ENCODE measurements at places on chromosomes 2 and 18. TPM values are rescaled to one million over a fixed set of nuclear protein-coding genes. Genes with fewer than 3 reads are reported as not detected.

Gene SPP2
- total RNA-seq = 208 TPM

Gene NDC80
- total RNA-seq = 0.08 TPM

Gene CNTNAP5
- not detected for total RNA-seq

Gene FKBP1B
- 23.6 TPM for total RNA-seq

Gene PRKAG3
- total RNA-seq = not detected

GRCh38 chr2:146363731-146364130 is 1481.1 kb upstream of the ACVR2A start:
- H3K27ac ChIP-seq = no peak overlapping the region
- no peaks in the 10 kb centered on the region for H3K36me3 ChIP-seq
- no peaks in the 10 kb centered on the region for H3K4me1 ChIP-seq

DNA sequence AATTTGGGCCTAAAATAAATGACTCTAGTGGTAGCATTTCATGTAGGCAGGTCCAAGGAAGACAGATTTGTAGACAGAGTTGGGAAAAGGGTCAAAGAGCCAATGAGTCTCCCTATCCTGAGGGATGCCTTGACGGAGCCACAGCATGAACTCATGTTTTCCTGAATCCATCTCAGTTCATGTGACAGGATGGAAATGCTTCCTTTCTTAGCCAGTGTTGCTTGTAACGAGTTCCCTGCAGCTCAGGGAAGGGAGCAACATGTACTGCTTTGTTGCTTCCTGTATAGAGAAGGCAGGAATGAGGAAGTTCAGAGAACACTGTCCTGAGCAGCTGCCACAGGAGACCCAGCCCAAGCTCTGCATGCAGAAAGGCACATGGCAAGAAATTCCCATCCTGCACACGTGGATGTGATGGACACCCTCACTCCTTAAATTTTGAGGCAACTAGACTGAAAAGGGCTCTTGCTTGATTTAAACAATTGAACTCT is 27.9 kb downstream of the TMEM17 start:
- no peak overlapping the region for H3K4me3 ChIP-seq
- H3K4me1 ChIP-seq = peaks cover 15% of the 10 kb centered on the region
- no peaks in the 10 kb centered on the region for H3K36me3 ChIP-seq
- DNase-seq = no peak

- DNase-seq = no peak
- H3K36me3 ChIP-seq = no peaks in the 10 kb centered on the region
- H3K27me3 ChIP-seq = no peaks in the 10 kb centered on the region
- H3K4me3 ChIP-seq = no peak overlapping the region
- no peak overlapping the region for H3K27ac ChIP-seq
Observed at GRCh38 chr18:11167778-11168177, 18.4 kb upstream of the PIEZO2 start.

DNA sequence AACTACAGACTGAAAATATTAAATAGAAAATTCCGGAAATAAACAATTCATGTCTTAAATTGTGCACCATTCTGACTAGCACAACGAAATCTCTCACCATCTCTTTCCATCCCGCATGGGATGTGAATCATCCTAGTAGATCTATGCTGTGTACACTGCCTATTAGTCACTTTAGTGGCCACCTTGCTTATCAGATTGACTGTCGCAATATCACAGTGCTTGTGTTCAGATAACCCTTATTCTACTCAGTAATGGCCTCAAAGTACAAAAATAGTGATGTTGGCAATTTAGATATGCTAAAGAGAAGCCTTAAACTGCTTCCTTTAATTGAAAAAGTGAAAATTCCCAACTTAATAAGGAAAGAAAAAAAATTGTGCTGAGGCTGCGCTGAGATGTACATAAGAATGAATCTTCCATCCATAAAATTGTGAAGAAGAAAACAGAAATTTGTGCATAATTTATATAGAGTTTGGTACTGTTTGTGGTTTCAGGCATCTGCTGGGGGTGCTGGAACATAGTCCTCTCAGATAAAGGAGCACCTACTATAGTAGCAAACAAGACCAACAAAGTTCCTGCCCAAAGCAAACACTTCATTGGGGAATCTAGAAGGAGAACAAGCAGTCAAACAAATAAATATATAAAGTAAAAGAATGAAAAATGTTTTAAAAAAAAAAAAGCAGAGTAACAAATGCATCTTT is 12.0 kb downstream of the PSMD1 start:
- H3K4me3 ChIP-seq = no peak overlapping the region
- H3K4me1 ChIP-seq = no peaks in the 10 kb centered on the region
- no peak for DNase-seq

GRCh38 chr2:100817388-100817985 is 2.5 kb upstream of the NPAS2 start:
- H3K27me3 ChIP-seq = no peaks in the 10 kb centered on the region
- H3K4me3 ChIP-seq = no peak overlapping the region
- peaks cover 18% of the 10 kb centered on the region for H3K4me1 ChIP-seq
- H3K36me3 ChIP-seq = no peaks in the 10 kb centered on the region
- DNase-seq = no peak
- H3K27ac ChIP-seq = no peak overlapping the region

- H3K4me3 ChIP-seq = no peak overlapping the region
- no peaks in the 10 kb centered on the region for H3K36me3 ChIP-seq
- H3K27ac ChIP-seq = no peak overlapping the region
- no peaks in the 10 kb centered on the region for H3K27me3 ChIP-seq
- DNase-seq = no peak
Observed at GRCh38 chr18:60471652-60472051, 99.1 kb upstream of the MC4R start.

DNA sequence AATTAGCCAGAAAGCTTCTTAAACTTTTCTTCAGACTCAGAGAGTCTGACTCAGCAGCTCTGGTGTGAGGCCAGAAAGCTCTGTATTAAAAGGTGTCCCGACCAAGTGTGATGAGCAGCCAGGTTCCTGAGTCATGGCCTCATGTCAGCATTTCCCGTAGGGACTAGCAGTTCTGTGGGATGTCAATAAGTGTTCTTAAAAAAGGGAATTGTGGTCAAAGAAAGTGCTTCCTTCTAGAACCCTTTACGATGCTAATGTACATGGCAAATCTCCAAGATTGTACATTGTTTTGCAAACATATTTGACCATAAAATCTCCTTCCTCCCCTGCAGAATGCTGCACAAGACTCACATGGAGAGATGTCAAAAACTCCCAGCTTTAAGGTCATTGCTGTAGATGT is 80.1 kb downstream of the PLA2R1 start:
- no peak for DNase-seq
- no peaks in the 10 kb centered on the region for H3K4me1 ChIP-seq
- H3K4me3 ChIP-seq = no peak overlapping the region
- no peaks in the 10 kb centered on the region for H3K27me3 ChIP-seq
- H3K27ac ChIP-seq = no peak overlapping the region

Data from liver (tissue), 10 donors.